Stimulated activated CD4-positive, alpha-beta T cell treated with anti-CD3 and anti-CD28 coated beads, TNF-alpha, amount 100 ng/mL, for 1 hour (primary cell): ENCODE measurements at places on chromosomes 7 and 10.

- DNase-seq: no peak
Measured at GRCh38 chr7:144130730-144131129, 7.8 kb downstream of the OR2A14 start.

DNA sequence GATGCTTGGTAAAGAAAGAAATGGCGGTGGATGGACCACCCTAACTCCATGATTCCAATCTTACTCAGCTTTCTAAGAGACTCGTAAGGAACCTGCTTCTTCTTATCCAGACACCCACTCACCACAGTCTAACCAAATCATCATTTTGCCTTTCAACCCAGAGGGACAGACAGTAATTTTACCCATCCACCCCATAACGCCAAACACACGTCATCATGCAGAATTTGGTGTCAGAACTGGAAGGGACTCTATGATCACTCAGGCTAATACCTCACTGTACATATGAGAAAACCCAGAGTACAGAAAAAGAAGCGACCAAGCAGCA lies 388 bp downstream of the ECD start:
- no peak for DNase-seq

DNA sequence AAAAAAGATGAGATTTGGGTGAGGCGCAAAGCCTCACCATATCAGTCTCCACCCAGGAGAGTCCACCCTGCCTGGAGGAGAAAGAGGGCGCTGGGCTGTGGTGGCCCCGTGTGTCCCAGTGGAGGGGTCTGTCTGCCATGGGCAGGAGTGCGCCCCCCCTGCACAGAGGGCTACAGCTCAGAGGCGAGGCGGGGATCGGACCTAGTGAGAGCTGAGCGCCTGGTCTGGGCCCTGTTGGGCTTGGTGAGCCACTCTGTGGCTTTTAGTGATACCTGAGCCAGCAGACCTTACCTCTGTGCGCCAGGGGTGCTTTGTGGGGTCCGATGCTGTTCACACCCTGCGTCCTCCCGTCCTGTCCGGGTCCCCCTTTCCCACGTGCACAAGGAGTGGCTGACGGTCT lies 25.9 kb upstream of the GNA12 start:
- no peak for DNase-seq

- DNase-seq: no peak
Measured at GRCh38 chr7:39367943-39368342, 198.3 kb upstream of the YAE1 start.

DNA sequence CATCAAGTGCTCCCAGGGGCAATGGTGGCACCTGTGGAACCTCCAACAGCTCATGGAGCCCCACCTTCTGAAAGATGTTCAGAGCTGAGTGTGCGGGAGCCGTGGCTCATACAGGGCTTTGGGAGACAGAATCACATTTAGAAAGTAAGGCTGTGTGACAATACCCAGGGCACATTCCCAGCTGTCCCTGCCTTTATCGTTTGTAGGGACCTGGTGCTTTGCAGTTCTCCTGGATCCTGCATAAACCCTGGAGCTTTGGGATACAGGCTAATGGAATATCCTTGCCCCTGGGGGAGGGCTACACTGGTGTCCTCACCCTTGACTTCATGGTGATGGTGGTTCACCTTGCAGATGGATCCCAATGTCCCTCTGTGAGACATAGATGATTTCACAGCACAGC lies 134.8 kb upstream of the LAMB4 start:
- no peak for DNase-seq

DNA sequence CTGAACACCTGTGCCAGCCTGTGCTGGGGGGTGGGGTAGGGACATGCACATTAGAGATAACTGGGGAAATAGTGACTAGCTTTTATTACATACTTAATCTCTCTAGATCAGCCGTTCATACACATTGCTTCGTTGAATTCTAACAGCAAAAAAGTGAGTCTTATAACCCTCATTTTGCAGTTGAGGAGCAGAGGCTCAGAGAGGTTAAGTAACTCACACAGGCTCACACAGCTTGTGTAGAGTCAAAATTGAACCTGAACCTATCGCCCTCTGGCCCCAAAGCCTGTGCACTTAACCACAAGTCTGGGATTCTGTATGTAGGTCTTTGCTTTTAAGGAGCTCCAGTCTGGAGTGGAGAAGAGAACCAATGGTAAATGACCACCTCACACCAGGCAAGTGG lies 59.9 kb downstream of the CDH23 start:
- no peak for DNase-seq

GRCh38 chr10:79939969-79940368 lies 8.9 kb downstream of the SFTPD start:
- DNase-seq: no peak

DNA sequence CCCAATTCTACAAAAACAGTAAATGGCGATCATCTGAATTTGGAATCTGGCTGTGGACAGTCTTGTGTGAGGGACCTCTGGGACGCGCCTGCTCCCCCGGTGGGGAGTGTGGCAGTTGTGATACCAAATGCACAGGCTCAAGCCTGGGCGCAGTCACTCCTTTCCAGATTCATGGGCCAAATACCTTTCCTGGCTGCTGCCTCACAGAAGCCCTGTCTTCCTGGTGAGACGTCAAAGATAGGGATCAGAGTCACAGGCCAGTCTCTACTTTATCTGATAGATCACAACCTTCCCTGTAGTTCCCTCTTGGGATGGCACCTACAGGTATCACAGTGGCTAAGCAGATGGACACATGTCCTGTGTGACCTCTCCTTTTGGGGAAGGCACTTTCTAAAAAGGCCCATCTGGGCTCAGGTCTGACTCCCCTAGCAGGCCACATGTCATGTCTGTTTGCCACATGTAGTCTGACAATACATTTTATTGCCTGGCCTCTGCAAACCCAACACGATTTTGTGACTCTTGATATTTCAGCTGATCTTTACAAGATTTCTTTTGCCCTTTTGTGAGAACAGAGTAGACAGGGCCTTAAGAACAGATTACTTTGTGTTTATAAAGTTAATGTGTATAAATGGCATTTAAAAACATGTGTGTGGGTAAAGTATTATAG lies 150.1 kb downstream of the SNX10 start:
- no peak for DNase-seq

DNA sequence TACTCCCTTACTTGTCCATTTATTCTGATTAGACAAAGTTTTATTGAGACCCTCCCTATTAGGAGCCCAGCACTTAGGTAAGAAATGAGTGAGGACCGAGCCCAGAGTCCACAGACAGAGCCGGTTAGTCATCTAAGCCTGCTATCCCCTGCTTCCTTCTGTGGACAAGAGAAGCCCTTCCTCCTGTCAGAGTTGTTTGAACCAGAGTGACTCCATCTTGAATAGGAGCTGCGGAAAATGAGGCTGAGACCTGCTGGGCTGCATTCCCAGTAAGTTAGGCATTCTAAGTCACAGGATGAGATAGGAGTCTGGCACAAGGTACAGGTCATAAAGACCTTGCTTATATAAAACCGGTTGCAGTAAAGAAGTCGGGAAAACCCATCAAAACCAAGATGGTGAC lies 109.1 kb downstream of the CPXM2 start:
- no peak for DNase-seq

- no peak for DNase-seq
Measured at GRCh38 chr7:116311816-116312471, 101.6 kb downstream of the TES start.

DNA sequence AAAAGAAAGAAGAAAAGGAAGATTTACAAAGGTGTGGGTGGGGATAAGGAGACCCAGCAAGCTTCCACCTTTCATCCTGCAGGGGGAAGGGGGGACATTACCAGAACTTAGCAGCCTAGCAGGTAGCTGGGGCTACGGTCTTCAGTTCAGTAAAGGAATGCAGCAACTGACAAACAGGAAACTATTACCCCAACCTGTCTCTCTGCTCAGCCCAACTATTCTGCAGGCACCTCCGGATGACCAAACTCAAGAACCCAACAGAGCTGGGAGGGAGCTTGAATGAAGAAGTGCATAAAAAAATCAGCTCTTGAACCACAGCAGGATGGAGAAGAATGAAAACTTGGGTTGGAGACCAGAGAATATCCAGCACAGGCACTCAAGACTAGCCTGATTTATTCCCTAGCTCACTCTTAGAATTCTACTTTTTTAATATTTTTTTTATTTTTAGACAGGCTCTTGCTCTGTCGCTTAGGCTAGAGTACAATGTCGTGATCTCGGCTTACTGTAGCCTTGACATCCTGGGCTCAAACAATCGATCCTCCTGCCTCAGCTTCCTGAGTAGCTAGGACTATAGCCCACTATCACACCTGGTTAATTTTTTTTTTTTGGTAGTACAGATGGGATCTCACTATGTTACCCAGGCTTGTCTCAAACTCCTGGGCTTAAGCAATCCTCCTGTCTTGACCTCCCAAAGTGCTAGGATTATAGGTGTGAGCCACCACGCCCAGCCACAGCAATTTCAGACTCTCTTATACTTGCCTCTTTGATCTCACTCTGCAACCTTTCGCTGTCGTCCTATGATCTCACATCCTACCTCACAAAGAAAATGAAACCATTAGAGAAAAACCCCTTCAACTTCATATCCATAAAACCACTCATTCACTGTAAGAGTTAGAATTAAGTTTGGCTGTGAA lies 18.5 kb upstream of the C10orf67 start:
- no peak for DNase-seq

GRCh38 chr7:71507680-71508602 lies 376.0 kb downstream of the GALNT17 start:
- DNase-seq: no peak

GRCh38 chr7:108824840-108825580 lies 255.3 kb downstream of the DNAJB9 start:
- DNase-seq: no peak

- no peak for DNase-seq
Measured at GRCh38 chr10:88309365-88309764, 273.8 kb downstream of the RNLS start.

GRCh38 chr10:71004176-71005075 lies 116.1 kb upstream of the PCBD1 start:
- no peak for DNase-seq

DNA sequence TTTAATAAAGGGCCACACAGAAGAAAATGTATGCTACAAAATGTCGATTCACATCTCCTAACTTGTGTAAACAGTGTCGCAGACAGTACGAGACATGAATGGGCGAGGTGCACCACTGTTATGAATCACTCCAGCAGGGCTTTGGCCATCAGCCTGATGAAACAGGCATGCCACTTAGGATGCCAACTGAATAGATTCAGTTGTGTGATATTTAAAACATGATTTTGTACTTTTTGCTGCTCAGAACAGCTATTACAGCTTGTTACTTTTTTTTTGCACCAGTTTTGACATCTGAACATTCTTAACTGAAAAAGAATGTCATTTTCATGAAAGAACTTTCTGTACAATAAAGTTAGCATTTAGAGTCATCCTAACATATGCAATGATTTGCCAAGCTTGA lies 138.1 kb downstream of the VTI1A start:
- no peak for DNase-seq

- no peak for DNase-seq
Measured at GRCh38 chr7:99248391-99249095, 24.1 kb upstream of the MYH16 start.

DNA sequence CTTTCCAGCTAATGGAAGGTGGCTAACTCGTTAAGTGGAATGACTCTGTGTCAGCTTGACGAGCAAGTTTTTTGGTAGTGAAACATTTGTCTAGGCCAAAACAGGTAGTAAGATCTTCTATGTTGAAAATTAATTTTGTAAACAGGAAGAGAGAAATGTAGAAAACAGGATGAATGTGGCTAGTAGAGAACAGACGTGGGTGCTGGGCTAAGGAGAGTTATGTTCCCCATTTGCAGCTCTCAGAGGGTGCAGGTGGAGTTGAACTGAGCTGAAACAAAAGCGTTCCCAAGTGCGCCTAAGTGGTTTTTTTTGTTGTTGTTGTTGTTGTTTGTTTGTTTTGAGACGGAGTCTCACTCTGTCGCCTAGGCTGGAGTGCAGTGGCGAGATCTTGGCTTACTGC lies 59.5 kb upstream of the SRPK2 start:
- no peak for DNase-seq

GRCh38 chr7:91287371-91288084 lies 23.3 kb downstream of the FZD1 start:
- DNase-seq: no peak

DNA sequence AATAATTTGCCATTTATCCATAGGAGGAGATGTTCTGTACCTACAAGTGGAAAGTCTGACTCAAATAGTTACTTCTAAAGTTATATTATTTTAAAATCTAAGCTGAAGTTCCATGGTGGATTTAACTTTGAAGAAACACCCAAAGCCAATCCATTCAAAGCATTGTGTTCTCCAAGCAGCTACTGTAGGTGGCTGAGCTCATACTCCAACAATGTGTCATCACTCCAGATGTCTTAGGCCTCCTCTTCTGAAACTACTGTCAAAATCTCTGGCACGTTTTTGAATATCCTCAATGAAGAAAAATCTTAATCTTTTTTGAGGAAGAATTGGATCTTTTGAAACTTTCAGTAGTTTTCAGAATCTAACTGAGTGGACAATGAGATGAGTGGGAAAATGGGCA lies 169.1 kb downstream of the PTEN start:
- DNase-seq: no peak

DNA sequence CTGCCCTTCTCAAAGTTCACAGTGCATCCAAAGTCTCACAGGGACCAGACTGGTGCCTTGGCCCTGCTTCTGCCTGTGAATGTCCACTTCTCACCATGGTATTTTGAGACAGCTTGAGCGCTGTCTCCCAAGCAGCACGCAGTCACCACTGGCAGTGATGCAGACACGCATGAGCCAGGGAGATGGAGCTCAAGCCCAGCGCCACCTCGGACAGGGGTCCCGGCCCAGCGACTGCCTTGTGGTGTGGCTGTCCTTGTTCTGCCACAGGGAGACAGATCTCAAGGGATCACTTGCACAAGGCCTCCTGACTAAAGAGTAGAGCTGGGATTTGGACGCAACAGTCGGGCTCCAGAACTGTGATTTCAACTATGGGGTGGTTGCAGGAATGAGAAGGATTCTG lies 92.6 kb upstream of the MBL2 start:
- DNase-seq: no peak

DNA sequence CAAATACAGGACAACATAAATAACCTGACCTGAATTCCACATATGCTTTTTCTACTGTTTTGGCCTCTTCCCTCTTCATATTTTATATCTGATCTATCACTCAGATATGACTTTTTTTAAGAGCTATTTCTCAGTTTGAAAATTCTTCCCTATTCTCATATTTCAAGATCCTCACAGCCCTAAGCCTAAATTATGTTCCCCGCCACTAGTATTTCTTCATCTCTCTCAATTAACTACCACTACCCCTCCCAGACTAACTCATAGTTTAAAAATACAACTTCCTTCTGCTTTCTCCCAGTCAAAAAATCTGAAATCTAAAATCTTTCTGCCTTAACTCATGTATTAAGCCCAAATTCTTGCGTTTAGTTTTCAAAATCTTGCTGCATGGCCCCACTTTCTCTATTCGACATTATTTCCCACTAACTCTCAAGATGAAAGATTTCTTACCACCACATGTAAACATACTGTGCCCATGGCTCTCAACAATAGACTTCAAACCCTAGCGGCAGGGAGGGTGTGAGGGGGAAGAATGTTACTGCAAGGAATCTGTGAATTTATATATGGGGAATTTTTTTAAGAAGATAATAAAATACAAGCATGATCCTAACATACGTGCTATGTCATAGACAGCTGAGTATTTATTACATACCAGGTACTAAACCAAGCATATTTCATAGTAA lies 64.6 kb downstream of the TFEC start:
- DNase-seq: no peak
